ENCODE measurements at places on chromosomes 13 and 19.

DNA sequence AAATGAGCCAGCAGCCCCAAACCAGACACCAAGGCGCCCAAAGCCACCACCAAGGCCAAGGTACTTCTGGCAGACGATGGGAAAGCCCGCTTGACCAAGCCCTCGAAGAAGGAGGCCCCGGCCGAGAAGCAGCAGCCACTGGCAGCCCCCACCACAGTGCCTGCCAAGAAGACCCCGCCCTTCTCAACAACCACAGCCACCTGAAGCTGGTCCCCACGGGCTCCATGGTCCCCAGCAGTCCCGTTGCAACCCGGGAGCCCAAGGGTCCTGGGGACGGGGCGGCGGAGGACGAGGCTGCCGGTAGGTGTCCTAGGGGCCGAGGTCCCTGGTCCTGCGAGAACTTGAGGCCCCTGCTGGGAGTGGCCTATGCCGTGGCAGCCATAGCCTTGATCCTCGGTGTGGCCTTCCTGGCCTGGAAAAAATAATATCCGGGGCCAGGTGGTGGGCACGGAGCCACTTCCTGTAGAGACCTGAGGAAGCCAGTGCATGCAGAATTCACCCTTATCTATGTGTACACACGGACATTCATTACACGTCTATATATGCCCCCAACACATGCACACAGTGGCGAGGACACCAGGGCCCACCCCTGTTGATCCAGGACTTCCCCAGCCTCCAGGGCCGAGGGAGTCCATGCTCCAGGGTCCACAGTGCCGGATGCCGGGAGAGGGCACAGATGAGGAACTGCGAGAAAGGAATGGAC is 13.8 kb downstream of the C1QTNF9 start:
- no peak for DNase-seq

DNA sequence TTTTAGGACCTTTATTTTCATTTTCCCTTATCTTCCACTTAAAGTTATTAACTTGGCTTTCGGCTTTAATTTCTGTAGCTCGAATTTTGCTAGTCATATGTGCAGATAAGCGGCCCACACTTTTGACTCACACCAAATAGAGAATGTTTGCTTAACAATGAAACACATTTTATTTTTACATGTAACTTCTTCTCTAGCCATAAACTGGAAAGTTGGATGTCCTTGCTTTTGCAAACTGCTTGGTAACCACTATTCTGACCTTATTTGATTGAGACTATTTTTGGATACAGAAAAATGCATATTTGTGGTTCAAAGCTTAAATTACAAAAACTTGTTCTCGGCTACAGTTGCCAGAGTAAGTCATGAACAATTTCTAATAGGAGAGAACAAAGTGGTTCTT is 600.0 kb downstream of the KCTD12 start:
- no peak for DNase-seq

DNA sequence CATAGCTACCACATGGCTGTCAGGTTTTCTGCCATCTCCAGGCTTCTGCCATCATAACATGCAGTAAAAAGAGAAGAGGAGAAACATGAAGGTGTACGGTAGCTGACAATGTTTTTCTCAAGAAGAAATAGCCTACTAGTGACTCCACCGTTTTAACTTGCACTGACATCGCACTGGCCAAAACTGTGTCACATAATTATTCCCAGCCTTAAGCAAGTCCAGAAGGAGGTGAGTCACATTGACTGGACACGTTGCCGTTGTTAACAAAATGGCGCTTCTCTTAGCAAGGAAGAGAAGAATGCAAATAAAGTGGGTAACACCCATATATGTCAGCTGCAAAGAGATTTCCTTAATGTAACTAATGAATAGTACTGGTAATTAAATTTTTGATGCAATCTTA is 810.4 kb upstream of the SLC10A2 start:
- no peak for DNase-seq

DNA sequence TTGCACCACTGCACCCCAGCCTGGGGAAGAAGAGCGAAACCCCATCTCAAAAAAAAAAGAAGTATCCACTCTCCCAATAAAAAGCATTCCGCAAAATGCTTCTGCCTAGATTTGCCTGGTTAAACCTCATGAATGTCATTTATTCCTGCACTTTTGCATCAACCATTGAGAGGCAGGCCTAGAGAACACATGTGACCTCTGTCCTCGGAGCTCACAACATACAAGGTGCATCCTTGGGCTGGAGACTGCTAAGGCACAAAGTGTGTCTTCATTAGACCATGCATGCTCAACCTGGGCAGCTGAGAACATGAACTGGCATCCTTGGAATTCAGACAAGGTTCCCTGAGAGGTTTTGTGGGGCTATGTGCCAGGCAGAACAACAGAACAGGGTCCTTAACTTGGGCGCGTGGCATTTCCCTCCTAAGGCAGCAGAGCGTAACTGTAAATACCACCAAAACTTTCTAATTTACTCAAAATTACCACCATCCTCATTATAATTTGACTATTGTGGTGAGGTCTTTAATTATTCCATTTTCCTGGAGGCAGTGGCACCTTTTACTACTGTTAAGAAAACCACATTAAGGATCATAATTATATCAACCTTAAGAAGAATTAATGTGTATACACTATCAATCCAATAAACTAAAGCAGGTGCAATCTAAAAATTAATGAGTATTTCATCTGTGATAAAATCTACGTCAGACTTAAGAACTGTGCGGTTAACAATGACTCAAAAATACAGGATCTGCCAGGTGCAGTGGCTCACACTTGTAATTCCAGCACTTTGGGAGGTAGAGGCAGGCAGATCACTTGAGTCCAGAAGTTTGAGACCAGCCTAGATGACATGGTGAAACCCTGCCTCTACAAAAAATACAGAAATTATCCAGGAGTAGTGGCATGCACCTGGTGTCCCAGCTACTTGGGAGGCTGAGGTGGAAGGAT is 13.8 kb downstream of the RCBTB1 start:
- DNase-seq, result no peak

DNA sequence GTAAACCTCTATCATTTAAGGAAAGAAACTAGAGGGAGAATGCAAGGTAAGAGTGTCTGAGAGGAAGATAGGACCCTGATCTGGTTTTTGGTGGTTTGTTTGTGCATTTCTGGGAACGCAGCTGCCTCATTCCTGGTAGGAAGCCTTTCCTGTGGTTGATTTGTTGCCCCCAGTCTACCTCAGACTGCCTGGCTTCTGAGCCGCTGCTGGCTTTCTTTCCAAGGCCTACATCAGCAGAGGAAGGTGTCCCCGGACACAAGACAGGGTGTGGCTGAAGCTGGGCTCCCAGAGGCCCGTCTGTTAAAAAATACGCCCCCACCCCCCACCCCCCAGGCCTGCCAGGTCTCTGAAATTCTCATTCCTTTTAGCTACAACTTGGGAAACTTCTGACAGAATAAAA is 42.6 kb downstream of the C13orf42 start:
- no peak for DNase-seq

- DNase-seq, result no peak
These were observed 35.9 kb upstream of the MPHOSPH8 start for GRCh38 chr13:19597523-19597922.

- DNase-seq, result no peak
These were observed 9.1 kb downstream of the EXOSC8 start for GRCh38 chr13:37009692-37010091.

DNA sequence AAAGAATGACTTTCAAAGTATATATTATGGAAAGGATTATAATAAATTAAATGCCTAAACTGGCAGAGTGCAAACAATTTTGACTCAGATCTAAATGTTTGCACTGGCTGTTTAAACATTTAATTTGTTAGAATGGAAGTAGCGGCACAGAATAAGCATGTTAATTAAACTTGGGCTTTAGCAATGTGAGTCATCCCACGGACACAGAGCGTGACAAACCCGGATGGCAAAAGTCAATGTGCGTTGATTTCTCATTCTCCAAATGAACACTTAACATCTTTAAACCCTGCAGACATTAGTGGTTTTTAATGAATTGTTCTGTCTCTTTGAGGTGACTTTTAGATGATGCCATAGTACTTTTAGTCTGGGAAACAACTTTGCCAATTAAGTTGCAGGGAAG is 38.4 kb downstream of the PCDH8 start:
- no peak for DNase-seq

DNA sequence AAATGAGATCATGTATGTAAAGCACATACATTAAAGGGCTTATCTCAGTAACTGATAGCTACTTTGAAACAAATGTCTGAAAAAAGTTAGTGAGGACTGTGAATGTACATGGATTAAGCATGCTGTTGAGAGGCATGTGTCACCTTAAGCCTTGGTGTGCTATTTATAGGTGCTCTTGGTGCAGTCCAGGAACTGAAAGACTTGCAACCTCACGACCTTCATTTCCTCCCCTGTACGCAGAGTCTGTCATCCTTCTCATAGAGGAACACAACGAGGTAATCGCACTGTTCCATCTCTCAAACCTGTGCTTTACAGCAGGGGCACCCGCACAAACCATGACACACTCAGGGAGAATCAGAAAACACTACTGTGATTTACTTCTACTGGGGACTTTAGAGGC is 65.6 kb downstream of the UFM1 start:
- no peak for DNase-seq

DNA sequence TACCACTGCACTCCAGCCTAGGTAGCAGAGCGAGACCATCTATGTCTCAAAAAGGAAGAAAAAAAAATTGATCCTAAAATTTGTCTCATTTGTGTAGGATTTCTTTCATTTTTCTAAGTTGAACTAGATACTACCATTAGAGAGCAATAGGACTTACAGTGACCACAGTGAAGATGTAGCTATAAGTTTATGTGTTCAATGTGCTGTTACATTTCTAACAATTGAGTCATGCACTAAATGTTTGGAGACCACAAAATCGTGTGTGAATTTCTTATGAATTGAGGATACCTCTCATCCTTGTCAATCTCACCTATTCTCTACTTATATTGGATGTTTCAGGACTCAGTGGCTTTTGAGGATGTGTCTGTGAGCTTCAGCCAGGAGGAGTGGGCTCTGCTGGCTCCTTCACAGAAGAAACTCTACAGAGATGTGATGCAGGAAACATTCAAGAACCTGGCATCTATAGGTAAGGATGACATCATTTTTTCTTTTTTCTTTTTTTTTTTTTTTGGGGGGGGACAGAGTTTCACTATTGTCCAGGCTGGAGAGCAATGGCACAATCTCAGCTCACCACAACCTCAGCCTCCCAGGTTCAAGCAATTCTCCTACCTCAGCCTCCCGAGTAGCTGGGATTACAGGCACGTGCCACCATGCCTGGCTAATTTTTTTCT is 12.8 kb downstream of the ZNF791 start:
- no peak for DNase-seq

GRCh38 chr13:30119476-30119875 is 187.9 kb downstream of the KATNAL1 start:
- DNase-seq, result no peak

- DNase-seq, result no peak
These were observed 126.2 kb downstream of the LMO7 start for GRCh38 chr13:75762076-75762937.

- no peak for DNase-seq
These were observed 381.2 kb upstream of the SLITRK1 start for GRCh38 chr13:84263354-84264069.

- no peak for DNase-seq
These were observed 1.4 kb downstream of the FGF9 start for GRCh38 chr13:21672287-21672680.

- DNase-seq, result peak; percentile 50
These were observed 26.5 kb downstream of the NUMBL start for GRCh38 chr19:40663695-40664692.

Data from hematopoietic multipotent progenitor cell treated with erythropoietin and hydrocortisone succinate and interleukin-3 and kit ligand, for 17 days (in vitro differentiated cells).